Urothelium cell line (cell line): ENCODE measurements at places on chromosomes 13 and 19.

DNA sequence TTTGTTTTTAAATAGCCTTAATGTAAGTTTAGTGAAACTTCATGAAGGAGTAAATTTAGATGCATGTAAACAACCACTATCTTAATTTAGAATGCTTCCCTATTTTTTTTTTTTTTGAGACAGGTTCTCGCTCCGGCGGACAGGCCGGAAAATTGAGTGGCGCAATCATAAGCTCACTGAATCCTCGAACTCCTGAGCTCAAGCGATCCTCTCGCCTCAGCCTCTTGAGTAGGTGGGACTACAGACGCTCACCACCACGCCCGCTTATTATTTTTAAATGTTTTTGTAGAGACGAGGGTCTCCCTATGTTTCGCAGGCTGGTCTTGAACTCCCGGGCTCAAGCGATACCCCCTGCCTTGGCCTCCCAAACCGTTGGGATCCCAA lies 1.6 kb downstream of the TEX30 start:
- DNase-seq, result no peak

DNA sequence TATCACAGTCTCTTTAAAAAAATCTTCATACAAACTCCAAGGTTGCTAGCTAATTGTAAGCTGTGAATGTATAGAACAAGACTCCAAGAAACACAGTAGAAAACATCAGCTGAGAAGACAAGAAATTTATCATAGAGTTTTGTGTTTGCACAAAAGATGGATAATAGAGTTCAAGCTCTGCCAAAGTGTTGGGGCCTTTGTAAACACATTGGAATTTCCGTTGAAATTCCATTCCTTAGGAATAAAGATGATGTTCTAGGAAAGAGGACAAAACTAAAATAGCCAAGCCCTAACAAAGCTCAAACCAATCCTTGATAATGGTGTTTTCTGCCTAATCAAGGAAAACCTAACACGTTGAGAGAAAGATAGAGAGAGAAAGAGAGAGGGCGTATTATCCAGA lies 20.6 kb downstream of the LRRC63 start:
- DNase-seq, result no peak

GRCh38 chr13:21782736-21783135 lies 111.9 kb downstream of the FGF9 start:
- DNase-seq, result no peak

- no peak for DNase-seq
Observed at GRCh38 chr13:74301258-74301935, 167.2 kb upstream of the KLF12 start.

DNA sequence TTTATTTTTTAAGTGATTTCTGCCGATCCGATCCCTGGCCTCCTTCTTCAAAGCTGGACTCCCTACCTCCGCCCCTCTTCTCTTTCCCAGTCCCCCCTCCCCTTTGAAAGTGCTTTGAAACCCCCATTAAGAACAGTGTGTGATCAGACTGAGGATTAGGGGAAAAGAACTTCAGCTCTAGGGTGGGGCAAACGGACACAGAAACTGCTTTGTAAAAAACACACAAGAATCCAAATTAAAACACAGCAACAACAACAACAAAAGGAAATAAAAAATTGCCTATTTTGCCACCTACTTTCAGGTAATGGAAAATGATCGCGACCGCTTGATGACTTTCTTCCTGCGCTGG lies 1.4 kb downstream of the SPRY2 start:
- no peak for DNase-seq

- DNase-seq, result no peak
Observed at GRCh38 chr13:45548281-45548680, 67.3 kb downstream of the ERICH6B start.

DNA sequence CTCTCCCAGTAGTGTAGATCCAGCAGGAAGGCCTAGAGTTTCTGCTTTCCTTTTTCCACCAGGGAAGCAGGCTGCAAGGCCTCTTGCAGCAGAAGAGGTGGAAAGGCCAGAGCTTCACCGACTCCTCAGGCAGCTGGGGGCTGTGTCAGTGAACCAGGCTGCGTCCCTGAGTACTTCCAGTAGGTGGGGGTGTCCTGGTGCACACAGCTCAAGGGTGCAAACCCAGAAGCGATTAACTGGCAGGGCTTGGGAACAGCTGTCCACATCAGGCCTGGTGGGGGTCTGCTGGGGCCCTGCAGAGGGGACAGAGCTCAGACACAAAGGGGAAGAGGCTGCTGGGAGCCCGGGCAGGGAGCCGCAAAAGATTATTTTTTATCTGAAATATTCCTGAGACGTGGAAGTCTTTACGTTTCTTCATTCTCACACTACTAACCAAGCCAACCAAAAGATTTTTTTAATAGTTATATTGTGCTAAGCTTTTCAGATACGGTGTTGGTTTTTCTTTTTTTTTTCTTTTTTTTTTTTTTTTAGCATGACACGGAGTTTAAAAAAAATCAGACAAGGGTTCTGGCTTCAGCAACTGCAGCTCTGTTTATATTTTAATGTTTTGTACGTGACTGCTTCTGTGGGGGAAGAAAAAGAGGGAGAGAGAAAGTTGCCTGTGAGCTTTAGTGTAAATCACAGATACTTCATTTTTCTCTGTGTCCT lies 11.0 kb downstream of the TSHZ3 start:
- DNase-seq, result peak; percentile 42
